Activated T-cell treated with anti-CD3 and anti-CD28 coated beads, Interleukin-2, amount 50 U/mL, for 48 hours (primary cell): ENCODE measurements at places on chromosomes 3 and 15.
A peak's percentile ranks its signal among the peaks of the same experiment; 100 is the strongest.

DNA sequence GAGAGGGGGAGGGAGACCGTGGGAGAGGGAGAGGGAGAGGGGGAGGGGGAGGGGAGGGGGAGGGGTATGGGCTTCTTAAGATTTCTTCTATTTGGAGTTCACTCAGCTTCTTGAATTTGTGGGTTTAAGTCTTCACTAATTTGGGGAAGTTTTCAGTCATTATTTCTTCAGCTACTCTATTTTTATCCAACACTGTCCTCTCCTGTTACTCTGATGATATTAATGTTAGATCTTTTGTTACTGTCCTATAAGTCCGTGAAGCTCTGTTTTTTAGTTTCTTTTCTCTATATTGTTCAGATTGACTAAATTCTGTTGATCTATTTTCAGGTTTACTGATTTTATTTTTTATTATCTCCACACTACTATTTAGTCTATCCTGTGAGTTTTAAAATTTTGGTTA, 351.5 kb upstream of the TPM1 start:
- DNase-seq = no peak

- DNase-seq = peak; percentile 73
Observed at GRCh38 chr15:25863111-25863967, at the start of gene ATP10A. TSS of gene ATP10A (minus strand) at chr15:25863327. CDS start at chr15:25863096, 231 bp downstream.

- DNase-seq = no peak
Observed at GRCh38 chr15:31932576-31932975, 97.7 kb upstream of the CHRNA7 start.

DNA sequence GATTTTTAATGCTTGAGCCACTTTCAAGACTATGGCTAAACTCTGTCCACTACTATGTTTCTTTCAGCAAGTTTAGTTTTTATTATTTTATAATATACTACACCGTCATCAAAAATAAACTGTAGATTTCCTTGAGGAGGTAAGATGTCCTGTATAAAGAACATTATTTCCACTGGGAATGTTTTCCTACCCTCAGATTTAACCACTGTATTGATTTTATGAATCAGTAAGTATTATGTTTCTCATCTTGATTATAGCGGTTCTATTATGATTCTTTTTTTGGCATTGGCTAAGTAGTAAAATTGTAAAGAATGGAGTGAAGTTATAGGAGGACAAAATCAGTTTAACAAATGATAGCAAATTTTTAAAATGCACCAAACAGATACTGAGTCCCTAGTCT, 44.4 kb downstream of the ADAM10 start:
- no peak for DNase-seq

DNA sequence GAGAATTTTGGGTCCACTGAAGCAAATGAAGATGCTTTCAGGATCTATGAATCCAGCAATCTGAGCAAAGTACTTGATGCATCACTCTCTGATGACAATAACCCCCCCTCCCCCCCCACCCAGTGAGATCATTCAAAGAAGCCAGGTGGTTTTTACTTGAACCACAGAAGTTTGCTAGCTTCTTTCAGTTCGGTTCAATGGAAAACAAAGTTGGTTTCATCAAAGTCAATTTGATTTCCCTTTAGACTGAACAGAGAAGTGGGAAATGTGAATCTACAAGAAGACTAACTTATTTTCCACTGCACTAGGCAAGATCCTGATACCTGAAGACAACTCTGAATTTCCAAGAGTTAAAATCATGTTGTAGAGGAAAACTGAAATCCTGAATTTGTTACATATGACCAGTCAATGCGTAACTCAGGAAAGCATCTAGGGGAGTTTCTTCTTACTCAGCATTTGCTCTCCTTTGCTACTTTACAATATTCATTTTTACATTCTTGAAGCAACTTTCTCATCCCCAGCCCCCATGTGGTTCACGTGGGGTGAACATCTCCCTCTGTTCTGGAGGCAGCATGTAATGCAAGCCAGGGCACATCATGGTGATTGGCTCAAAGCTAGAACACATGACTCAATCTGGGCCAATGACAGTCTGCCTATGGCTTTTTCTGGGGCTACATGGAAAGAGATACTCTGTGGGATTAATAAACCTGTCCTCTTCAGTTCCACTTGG, 572.6 kb downstream of the FOXP1 start:
- DNase-seq = peak; percentile 71

DNA sequence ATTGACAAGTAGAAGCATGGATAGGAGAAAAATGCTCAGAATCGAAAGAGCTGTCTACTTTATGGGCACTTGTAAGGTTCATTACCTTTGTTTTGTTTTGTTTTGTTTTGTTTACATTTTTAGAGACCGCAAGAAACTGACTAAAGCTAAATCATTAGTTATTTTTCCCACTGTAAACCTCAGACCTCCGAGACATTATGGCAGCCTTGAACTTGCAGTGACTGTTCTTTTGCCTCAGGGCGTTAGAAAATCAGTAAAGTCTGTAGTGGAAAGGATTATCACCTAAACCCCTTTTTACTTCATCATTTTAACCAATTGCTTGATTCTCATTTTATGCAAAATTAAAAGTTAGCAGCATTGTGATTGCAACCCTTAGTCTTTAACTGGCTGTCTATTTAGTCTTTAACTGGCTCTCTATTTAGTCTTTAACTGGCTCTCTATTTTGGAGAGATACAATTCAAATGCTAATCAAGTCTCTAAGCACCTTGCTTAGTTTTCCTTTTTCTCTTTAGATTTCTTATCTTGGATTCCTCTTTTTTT, 383.3 kb upstream of the ROBO2 start:
- DNase-seq = no peak

GRCh38 chr3:150787741-150788370, 24.9 kb upstream of the SIAH2 start:
- DNase-seq = peak; percentile 88

GRCh38 chr3:81864272-81864671, 102.8 kb upstream of the GBE1 start:
- no peak for DNase-seq

DNA sequence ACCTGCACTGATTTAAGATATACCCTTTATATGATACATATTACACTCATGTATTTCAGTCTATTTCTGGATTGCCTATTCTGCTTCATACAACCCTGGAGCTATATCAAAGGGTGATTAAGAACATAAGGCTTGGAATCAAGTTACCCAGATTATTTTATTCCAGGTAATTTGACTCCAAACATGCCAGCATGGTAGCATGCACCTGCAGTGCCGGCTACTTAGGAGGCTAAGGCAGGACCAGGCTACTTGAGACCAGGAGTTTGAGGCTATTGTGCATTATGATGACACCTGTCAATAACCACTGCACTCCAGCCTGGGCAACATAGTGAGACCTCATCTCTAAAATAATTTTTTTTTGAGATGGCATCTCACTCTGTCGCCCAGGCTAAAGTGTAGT, 50.4 kb upstream of the NEO1 start:
- no peak for DNase-seq

DNA sequence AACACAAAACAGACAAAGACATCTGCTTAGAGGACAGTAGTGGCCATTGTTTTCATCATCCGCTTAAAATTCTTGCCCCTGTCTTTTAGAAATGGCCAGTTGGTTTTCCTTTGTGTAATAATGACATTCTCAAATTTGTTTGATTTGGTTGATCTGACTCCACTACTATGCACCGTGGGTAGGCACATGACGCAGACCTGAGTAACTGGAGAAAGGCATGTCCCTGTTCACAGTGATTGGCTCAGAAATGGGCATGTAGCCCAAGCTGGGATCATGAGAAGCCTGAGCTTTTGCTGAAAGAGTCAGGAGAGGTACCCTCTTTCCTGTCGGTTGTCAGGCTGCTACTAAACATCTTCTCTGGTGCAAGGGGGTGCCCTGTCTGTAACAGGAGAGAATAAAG, 36.6 kb upstream of the MAGI1 start:
- no peak for DNase-seq

- DNase-seq = no peak
Observed at GRCh38 chr3:217099-217813, 20.7 kb downstream of the CHL1 start.

GRCh38 chr3:43695443-43695842, 4.7 kb downstream of the ABHD5 start:
- DNase-seq = no peak

- DNase-seq = no peak
Observed at GRCh38 chr3:61173676-61174075, 77.6 kb downstream of the FHIT start.

DNA sequence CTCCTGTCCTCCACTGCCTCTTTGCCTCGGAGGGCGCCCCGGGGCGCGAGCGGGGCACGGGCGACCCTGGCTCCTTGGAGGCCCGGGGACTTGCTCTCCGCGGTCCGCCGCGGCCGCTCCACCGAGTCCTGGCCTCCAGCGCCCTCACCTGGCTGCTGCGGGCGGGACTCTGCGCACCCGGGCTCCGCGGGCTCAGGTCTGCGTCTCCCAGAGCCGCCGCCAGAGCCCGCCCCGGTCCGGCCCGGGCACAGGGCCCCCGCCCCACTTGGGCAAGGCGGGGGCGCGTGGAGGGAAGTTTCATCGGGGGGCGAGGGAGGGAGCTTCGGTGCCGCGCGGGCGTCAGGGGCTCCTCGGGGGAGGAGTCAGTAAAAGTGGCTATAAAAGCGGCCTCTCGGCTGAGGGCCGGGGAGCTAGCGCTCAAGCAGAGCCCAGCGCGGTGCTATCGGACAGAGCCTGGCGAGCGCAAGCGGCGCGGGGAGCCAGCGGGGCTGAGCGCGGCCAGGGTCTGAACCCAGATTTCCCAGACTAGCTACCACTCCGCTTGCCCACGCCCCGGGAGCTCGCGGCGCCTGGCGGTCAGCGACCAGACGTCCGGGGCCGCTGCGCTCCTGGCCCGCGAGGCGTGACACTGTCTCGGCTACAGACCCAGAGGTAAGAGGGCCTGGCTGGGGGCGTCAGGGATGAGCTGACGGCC, at the start of gene CEMIP:
CEMIP (plus strand) TSS at position 407 of the 694 bp plus-strand sequence. CDS start 94,510 bp downstream, outside the sequence.
- DNase-seq = peak; percentile 82

DNA sequence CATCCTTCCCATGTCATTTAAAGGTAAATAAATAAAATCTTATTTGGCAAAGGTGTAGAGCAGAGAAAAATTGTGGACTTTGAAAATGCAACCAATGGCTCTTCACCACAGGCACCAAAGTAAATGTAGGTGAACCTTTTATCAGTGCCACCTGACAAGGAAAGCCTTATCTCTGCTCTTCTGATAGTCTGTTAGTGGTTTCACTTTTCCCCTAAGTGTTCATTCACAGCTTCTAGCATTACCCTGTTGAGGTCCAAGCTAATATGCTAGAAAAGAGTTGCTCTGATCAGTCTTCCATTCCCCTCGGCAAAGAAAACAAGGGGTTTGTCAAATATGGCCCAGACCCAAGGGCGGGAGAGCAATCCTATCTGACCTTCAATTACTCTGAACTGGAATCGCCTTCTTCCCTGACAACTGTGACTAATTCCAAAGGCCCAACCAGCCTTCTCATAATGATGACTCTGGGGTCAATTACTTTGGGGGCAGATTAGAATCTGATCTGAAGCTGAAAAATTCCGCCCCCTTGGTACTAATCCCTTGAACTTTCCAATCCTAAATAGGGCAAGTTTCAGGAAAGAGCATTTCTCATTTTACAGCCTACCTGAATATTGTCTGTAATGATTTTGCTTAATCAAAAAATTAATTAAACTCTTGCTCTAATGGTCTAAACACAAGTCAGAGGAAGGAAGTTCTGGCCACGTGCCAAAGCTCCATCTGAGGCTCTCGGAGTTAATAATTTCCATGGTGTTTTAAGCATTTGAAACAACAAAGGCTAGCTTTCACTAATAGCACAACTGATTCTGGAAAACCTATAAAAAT, 52.4 kb downstream of the SETMAR start:
- DNase-seq = no peak

GRCh38 chr3:24829011-24829581, 334.4 kb upstream of the THRB start:
- peak; percentile 17 for DNase-seq

GRCh38 chr15:89903858-89904130, 9.0 kb downstream of the ARPIN start:
- DNase-seq = no peak

DNA sequence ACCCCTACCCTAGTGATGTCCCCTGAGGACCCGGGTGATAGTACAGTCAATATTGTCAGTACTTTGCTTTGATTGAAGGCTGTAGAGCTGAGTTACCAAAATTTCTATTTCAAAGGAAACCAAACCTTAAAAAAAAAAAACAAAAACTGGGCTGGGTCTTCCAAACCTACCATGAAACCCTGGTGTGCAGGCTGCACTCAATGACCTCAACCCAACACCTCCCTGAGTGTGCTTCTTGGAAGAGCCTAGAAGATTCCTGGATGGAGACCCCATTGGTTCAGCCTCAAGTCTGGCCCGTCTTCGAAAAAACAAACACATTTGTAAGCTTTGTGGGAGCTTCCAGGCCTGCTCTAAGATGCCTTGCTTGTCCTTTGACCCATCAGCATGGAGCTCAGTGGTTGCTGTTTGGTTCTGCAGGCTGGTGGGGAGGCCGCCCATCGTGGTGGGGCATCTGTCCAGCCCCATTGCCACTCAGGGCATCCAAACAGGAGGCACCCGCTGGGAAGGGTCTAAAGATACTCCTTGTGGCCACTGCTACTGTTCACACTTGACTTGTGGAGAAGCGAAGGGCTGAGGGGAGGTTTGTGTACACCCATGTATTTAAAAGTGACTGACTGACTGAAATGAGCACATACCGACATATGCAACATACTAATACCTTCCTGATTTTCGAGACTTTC, 32.2 kb downstream of the CRTAP start:
- DNase-seq = no peak

DNA sequence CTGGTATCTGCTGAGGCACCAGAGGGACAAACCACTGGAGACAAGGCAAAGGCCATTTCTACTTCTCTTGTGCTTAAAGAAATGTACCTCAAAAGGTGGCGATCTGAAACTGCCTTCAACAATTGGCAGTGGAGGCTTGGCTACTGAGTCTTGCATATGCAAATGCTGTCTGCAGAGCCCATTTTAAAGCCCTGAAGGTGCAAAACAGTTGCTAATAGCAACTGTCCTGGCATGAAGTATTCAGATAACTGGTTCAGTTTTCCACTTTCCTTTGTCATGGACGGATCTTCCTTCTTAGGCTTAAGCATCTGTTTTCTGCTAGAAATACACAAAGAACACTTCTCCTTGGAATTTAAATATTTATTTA, 71.4 kb upstream of the PSMD6 start:
- no peak for DNase-seq

GRCh38 chr3:58588030-58588614, 10.9 kb upstream of the FAM107A start:
- no peak for DNase-seq

- no peak for DNase-seq
Observed at GRCh38 chr3:141150081-141150830, 81.4 kb upstream of the PXYLP1 start.

GRCh38 chr3:186330772-186331460, 31.1 kb downstream of the DGKG start:
- DNase-seq = no peak
